ENCODE measurements at places on chromosomes 1 and 21.

DNA sequence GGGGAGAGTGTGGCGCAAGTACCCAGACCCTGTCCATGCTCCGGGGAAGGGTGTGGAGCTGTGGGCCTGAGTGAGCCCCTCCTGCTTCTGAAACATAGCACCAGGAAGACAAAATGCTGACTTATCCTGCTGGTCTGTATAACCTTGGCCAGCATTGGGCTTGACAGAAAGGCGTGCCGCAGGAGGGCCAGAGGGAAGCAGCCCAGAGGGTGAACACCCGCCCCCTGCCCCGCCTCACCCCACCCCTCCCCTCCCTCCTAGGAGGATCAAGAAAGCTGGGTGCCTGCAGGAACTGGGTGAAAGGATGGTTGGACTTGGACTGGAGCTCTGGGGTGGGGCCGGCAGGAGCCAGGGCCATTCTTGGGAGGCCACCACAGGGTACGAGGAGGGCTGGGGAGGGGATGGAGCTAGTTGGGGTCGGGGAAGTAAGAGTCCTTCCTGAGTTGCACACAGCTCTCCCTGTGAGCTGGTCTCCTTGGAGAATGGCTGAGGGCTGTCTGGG, 27.1 kb downstream of the PTPRF start:
- no peak for DNase-seq

DNA sequence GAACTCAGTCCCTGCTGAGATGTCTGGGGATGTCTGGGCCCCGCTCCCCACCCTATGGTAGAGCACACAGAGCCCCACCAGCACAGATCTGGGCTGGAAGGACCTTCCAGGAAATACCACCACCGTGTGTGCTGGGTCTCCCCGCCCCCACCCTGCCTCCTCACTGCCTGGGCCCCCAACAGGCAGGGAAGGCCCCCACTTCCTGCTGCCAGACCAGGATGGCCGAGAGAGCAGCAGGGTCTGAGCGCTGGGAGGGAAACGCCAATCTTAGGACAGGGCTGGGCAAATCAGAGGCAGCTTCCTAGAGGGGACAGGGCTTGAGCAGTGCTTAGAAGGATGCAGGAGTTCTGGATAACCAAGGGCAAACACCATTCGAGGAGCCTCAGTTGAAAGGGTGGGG, 11.9 kb downstream of the ADGRB2 start:
- no peak for DNase-seq

- DNase-seq = no peak
Measured at GRCh38 chr1:14320518-14320917, 278.0 kb upstream of the KAZN start.

DNA sequence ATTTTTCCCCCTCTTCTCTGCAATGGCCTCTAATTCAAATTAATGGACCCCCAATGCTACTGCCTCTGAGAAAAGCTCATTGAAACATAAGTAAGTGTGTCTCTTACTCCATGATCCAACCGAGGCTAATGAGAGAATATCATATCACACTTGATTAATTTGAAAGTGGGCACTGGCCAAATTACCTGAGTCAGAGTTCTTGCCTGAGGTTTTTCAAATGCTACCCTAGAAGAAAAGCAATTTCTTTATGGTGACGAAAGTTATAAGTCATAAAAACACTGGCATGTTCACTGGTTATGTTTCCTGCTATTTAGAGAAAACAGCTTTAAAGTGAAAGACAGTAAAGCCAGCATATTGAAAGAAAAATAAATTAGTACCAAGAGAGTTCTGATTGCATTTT, 368.8 kb upstream of the TMPRSS15 start:
- DNase-seq = no peak

GRCh38 chr1:193457676-193458075, 271.3 kb upstream of the B3GALT2 start:
- DNase-seq = no peak

DNA sequence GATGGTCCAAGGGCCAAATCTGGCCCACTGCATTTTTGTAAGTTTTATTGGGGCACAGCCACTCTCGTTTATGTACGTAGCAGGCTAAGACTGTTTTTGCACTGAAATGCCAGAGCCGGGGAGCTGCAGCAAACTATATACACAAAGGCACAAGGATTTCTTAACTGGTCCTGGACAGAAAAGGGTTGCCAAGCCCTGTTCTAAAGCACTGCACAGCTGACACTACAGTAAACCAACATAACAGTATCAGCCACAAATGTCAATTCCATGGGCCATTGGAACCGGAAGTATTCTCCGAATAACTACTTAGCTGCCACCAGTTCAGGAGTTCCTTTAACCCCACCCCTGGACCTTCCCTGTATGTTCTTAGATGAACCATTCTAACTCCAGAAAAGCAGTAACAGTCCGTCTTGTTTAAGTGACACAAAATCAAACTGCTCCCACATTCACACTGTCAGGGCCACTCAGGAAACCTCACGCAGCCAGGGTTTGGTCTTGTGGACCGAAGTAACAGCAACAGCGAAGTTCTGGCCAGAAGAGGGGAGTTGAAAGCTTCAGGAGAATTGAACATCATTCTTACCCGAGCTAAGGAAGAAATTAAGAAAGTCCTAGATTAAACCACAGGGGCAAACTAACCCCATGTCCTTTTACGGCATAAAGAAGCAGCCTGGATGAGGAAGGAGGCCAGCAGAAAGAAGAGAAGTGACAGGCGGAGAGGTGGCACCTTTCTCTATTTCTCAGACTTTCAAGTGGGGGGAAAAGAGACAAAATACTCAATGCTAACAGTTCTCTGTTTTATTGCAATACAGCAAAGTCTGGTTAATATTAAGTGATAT, 49.2 kb downstream of the COQ8A start:
- no peak for DNase-seq

DNA sequence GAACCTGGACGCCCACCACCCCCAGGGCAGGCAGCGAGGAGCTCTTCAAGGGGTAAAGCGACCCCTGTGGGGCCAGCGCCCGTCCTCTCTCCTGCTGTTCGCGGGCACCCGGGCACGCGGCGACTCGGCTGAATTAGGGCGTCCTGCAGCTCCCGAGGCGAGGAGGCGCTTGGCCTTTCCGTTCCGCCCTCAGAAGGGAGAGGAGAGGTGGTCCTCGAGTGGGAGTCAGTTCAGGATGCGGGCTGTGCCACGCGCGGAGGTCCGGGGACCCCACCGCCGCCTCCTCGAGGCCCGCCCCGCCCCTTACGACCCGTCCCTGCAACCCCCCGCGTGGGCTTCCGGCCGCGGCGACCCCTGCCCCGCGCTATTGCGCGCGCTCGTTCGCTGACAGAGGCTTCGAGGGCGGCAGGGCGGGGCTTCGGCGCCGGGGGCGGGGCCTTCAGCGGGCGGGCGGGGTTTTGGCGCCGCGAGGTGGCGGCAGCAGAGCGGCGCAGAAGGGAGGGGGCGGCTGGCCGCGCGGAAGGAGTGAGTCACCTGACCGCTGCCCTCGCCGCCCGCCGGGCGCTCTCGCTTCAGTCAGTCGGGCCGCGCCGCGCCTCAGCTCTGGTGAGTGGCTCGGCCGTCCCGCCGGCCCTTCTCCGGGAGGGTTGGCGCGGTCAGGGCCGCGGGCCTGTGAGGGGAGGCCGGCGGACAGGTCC, at the start of gene BACH1:
BACH1 (plus strand) TSS at position 575 of the 698 bp plus-strand sequence. CDS start 22,359 bp downstream, outside the sequence.
- peak; percentile 77 for DNase-seq

DNA sequence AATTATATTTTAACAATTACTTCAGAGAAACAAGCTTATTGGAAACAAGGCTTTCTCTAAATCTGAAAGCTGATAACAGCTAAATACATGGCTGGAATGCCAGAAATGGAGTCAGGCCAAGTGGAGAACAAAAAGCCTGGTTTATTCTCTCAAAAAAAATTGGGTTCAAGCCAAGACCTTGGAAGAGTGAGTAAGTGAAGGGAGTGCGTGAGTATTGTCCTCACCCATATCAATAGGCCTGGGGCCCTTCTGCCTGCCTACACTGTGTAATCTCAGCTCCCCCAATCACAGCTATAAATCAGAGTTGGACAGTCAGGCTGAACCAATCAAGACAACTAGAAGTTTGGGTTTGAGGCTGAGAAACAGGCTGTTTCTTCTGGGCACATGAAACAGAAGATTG, 7.4 kb downstream of the KYAT3 start:
- DNase-seq = no peak

GRCh38 chr1:33310702-33311101, 10.2 kb downstream of the A3GALT2 start:
- DNase-seq = no peak

- no peak for DNase-seq
Measured at GRCh38 chr1:242055749-242056320, 56.9 kb upstream of the MAP1LC3C start.

DNA sequence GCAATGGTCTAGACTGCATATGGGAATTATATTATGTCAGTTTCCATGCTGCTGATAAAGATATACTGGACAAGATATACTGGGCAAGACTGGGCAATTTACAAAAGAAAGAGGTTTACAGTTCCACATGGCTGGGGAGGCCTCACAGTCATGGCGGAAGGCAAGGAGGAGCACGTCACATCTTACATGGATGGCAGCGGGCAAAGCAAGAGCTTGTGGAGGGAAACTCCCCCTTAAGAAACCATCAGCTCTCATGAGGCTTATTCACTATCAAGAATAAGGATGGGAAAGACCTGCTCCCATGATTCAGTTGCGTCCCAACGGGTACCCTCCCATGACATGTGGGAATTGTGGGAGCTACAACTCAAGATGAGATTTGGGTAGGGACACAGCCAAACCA, 21.2 kb downstream of the CCT8 start:
- no peak for DNase-seq

GRCh38 chr1:19044975-19045831, 88.7 kb upstream of the IFFO2 start:
- no peak for DNase-seq

GRCh38 chr1:225441314-225442122, 13.7 kb upstream of the LBR start:
- no peak for DNase-seq

GRCh38 chr21:14916676-14917141, 148.1 kb downstream of the NRIP1 start:
- no peak for DNase-seq

DNA sequence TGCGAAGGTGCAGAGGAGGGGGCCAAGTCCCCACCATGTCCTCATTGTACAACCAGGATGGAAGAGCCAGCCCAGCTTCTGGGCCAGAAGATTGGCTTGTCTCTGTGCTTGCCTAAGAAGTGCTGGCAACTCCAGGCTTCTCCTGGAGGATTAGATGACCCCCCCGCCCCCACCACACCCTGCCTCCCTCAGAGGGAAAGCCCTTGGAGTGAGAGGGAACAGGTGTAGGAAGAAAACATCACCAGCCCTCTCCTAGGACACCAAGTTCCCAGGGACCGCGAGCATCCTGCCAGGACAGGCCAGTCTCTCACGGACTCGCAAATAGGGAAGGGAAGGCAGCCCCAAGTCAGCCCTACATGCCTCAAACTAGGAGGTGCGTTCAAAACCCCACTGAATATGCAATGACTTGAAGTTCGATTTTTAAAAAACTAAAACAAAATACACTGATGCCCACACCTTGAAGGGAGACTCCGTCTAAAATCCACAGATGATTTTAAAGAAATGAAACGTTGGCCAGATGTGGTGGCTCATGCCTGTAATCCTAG, 20.7 kb upstream of the SLC25A33 start:
- no peak for DNase-seq

GRCh38 chr1:58687516-58687915, 12.3 kb downstream of the MYSM1 start:
- no peak for DNase-seq

DNA sequence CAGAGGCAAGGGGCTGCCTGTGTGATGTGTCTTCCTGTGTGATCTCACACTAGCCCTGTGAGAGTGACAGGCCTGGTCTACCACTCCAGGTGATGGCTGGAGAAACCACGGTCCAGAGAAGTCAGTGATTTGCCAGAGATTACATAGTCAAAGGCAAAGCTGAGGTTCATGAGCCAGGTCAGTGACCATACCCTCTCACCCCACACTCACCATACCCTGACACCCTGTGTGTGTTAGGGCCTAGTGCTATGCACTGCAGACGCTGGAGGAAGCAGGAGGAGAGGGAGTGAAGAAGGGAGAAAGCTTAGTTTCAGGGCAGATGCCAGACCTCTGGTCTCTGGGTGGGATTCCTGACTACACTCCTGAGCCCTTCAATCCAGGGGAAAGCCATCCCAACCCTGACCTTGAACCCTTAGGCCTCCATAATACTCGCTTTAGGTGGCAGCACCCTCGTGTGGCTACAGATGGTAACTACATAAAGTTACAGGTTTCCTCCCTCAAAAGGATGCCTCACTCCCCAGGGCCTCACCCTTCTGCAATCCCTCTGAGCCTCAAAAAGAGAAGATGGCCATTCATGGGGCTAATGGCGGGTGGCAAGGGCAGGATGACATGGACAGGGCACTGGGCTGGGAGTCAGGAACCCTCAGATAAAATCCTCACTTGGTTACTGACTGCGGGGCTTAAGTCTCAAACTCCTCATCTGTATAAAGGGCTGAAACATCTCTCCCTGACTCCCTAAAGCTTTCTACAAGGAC, 20.8 kb upstream of the SDC3 start:
- peak; percentile 26 for DNase-seq

GRCh38 chr1:238779716-238780115, 606.7 kb upstream of the CHRM3 start:
- no peak for DNase-seq

- DNase-seq = no peak
Measured at GRCh38 chr1:236207121-236207520, 64.8 kb downstream of the GPR137B start.

DNA sequence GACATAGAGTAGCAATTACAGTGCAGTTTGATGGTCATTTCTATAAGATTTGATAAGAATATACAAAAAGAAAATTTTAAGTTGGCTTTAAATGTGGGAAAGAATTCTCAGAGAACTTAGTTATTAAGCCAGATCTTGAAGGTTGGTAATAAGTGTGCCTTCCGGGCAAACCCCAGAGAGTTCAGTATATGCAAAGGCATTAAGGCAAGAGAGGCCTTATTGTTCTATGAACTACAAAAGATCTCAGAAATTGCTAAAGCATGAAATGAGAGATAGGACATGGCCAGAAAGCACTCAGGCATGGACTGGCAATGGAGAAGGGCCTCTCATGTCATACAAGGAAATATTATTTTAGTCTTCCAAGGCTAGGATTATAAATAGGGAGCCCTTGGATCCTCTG, 390.2 kb upstream of the C1orf87 start:
- DNase-seq = no peak

DNA sequence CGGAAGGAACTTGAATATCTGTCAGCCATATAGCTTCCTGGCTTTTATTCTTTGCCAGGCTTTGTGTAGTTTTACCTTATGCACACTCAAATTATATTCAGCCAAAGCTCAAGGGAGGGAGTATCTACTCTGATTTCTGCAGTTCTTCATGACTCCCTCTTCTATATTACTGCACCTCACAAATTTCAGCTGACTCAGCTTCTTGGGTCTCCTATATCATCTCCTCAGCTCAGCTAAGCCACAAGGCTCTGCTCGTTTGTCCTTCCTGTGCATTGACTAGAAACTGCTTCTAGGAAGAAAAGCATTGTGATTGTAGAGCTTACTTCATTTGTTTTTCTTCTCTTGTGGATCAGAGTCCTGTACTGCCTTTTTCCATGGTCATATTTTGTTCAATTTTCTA, 37.4 kb downstream of the BTBD8 start:
- no peak for DNase-seq

GRCh38 chr1:202998836-202999750, 8.1 kb upstream of the TMEM183A start:
- peak; percentile 53 for DNase-seq
